ENCODE measurements at places on chromosomes 4 and X.

DNA sequence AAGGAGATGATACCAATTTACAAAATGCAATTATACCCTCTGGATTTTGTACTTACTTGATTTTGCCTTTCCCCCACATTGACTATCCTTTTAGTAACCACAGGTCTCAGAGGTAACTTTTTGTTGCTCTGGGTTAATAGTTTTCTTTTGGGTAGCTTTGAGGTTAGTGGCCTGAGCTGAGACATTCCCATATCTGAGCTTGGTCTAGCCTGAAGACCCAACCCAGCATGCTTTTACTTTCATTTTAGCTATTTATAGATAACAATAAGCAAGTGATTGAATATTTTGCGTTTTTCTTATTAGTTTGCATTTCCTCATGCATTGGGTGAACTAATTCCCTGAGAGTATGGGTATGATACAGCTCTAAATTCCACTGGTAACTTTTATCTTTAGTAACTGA is 11.8 kb downstream of the HTN1 start:
- no peak for DNase-seq

DNA sequence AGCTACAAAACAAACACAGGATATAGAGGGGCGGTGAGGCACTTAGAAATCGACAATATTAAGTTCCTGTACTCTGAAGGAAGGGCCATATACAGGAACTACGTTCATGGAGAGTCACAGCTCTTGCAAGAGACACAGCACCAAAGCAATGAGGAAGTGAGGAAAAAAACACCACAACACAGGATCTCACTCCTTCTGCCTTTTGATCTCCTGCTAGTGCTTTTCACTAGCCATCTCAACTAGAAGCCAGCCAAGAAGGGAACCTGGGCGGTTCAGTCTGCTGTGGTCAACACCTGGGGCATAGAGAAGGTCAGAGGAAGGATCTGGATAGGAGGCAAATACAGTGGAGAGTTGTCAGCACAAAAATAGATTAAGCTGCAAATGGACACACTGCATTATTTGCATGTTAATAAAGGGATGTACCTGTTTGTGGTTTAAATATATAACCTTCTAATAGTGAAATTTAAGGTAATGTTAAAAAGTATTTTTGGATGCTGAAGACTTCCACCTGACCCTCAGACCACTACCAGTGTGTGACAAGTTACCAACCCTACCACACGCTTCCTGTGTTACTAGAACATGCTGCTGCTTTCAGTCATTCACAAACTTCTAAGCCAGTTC is 104.6 kb downstream of the DTHD1 start:
- peak; percentile 1 for DNase-seq

- peak; percentile 23 for DNase-seq
Observed at GRCh38 chr4:48445704-48446103, 37.4 kb upstream of the SLC10A4 start.

DNA sequence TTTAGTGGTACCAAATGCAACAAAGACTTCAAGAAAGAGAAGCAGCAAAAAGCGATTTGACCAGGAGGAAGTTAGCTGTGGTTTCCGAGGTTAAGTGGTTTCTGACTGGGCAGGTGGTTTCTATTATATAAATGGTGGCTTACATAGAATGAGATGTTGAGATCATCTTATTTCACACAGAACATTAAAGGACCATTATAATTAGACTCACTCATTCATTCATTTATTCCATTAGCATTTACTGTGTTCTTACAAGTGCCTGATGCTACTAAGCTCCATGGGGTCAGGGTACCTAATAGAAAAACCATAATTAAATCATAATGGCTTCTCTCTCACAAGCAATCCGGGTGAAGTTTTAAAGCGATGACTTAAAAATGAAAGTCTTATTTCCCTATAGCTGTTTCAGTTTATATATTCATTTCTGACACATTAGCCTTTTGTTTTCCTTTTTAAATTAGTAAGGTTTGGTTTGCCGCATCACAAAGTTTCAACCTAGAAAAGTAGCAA is 10.6 kb downstream of the TSPAN6 start:
- DNase-seq = no peak

DNA sequence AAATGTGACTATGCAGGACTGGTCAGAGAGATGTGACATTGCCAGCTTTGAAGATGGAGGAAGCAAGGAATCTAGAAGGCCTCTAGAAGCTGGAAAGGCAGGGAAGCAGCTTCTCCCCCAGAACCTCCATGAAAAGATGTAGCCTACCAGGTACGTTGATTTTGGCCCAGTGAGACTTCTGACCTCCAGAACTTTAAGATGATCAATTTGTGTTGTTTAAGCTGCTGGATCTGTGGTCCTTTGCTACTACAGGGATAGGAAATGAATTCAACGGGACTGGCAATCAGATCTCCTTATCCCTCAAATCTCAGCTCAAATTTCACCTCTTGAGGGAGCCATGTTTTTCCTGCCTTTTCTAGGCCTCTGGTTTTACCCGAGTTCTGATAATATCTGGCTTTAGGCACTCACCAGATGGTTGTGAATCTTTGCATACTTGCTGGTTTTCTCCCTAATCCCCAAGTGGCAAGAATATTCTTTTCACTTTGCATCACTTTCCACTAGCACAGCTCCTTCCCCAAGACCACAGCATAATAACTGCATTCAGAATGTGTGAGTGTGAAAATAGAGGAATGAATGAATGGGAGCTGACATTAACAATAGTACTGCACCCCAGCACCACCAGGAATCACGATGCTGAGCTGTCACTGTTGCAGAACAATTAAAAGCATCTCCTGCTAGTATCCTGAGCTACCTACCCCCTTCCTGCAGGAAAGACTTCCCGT is 25.5 kb upstream of the TMSB4X start:
- DNase-seq = no peak

GRCh38 chrX:88863726-88864125 is 116.7 kb downstream of the CPXCR1 start:
- no peak for DNase-seq

- DNase-seq = no peak
Observed at GRCh38 chr4:70703619-70704214, 15.4 kb downstream of the UTP3 start.

DNA sequence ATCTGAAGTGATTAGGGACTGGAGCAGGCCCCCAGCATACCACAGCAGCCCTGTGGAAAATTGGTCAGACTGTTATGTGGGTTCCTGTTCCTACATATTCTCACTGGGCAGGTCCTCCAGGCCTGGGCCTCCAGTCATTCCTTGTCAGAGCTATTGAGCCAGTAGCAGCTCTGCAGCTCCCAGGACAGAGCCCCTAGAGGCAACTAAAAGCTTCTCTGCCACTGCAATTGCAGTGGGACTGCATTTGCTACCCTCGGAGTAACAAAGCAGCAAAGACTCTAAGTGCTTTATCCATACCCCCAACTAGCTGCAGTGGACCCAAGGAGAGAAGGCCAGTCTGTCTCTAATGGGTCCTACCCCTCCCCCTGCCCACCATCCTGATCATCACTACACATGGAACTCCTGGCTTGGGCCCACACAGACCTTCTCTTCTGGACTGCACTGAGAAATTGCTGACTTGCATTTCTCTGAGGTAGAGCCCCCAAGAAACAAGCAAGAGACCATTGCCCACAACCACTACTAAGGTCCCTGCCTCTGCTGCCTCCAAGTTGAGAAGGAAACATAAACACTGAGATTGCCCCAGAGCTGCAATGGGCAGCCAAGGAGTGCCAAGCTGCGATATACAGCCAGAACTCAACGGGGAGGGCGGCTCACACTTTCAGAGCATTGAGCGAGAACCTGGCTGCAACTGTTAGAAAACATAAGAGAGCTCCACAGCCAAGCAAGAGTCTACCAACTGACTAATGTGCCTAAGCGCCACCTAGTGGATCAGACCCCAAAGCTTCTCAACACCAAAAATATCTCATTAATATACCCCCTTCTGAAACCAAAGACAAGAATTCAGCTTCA is 738.7 kb upstream of the NDST4 start:
- peak; percentile 20 for DNase-seq

DNA sequence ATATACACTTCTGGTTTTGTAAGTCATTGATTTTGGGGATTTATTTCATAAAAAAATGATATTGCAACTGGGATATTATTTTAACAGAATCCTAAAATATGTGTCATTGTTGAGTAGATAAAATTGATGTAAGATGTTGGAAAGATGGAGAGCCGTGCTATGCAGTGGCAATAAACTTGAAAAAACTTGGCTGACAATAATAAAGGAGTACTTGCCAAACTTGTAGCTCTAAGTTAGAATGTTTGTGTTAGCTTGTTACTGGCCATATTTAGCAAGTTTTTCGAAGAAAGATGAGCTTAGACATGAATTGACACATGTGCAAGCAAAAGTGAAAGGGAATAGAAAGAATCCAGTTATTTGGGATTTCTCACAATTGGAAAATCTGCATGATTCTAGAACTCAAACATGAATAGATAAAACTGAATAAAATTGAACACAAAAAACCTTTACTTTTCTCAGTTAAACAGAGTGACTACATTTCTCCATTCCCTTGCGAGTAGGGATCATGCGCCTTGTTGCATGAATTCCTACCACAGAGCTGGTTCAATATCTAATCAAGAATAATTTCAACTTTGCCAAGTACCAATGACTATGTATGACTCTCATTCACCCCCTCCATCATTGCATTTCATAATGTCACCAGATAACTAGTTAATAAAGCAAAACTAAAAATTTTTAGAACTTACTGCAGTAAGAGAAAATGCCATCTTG is 327.8 kb downstream of the CAMK2D start:
- no peak for DNase-seq

GRCh38 chr4:102165584-102165983 is 179.7 kb downstream of the SLC39A8 start:
- DNase-seq = no peak

DNA sequence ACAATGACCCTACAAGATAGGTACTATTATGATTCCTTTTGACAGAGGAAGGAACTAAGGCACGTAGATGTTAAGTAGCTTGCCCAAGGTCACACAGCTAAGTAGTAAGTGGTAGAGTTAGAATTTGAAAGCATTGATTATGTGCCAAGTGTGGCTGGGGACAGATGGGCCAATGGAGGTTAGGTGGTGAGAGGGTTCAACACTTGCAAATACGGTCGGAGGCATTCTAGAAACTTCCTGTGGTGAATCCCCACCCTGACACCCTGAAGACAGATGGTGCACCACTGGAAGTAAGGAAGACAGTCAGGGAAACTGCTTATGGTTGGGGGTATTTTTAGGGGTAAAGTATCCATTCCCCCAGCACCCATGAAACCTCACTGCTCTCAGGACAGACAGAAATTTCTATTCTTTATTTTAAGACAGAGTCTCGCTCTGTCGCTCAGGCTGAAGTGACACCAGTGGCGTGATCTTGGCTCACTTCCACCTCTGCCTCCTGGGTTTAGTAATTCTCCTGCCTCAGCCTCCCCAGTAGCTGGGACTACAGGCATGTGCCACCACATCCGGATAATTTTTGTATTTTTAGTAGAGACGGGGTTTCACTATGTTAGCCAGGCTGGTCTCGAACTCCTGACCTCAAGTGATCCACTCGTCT is 142.5 kb downstream of the RASL11B start:
- no peak for DNase-seq

DNA sequence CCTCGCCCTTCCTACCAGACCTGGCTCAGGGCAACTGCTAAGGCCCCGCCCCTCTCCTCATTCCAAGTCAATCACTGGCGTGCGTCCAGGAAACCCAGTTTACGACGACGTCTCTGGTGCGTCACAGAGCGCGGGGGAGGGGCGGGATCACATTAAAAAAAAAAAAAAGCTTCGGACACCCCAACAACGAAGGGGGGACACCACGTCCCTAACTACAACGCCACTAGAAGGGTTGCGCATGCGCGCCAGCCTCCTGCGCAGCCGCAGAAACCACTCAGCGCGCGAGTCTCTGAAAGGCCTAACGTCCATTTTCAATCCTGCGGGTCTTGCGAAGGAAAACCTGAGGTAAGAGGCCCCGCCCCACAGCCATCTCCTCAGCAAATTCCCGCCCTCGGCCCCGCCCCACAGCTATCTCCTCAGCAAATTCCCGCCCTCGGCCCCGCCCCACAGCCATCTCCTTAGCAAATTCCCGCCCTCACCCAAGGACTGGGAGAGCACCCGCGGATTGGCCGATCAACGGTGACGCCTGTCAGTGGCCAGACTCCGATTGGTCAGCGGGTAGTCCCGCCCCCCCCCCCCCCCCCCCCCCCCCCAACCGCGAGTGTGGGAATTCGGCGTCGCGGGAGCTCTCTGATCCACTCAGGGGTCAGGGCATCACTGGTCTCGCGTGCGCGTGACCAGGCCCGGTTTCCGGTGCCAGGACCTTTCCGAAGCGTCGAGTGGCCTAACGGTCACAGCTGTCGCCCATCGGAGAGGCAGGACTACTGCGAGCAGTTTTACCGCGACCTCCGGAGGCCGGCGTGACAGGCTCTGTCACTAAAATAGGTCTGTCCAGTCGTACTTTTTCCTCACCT is at the start of gene SCML1:
TSS of gene SCML1 (plus strand) at position 638 of the 854 bp plus-strand sequence. CDS start 6,694 bp downstream, outside the sequence.
- DNase-seq = peak; percentile 80

- no peak for DNase-seq
Observed at GRCh38 chr4:3762753-3763549, 3.2 kb upstream of the ADRA2C start.

DNA sequence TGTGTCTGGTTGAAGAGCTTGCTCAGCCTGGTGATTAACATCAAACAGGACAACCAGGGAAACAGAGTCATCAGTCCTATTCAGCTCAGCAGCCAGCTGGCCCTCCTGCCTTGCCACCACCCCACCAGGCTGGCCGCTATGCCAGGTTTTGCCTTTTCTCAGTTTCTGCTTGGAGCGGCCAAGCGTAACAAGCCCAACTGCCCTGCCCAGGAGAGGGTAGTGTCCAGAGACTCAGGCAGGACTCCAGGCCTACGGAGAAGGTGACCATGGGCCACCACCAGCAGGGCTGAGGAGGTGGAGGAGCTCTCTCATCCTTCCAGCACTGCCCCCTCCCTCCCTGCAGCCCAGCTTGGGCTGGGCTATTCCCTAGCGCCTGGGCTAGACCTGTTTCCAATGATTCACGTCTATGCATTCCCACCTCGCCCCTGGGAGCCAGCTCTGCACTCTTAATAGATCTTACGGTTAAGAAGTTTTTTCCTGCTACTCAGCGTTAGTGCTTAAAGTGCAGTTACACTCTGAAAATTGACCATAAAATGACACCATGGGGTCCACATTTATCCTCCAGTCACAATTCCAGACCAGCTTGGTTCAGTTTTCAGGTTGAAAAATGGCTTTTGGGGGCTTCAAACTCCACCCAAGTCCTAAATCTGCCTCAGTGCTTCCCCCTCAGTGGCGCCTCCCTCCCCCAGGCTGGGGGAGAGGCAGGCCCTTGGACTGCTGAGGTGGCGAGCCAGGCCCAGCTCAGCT is 124.0 kb upstream of the PJA1 start:
- DNase-seq = no peak

GRCh38 chrX:80334583-80334982 is 85.7 kb upstream of the TENT5D start:
- DNase-seq = no peak

DNA sequence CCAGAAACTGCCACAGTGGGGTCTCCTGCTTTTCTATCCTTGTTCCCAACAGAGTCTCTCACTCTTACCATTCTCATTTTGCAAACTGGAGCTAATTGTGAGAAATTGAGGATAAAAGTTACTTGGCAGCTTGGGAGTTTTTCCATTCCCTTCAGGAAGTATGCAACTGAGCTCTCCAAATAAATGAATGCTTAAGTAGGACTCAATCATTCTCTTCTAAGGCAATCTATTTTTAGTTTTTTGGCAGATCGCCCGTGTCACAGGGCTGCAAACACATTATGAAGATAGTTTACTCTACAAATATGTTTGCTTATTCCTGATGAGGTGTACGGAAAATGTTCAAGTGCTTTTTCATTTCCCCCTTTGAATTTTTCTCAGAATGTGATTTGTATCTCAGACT is 5.3 kb downstream of the ASB11 start:
- DNase-seq = no peak
